Gastrocnemius medialis (tissue), 4 donors: ENCODE measurements at places on chromosomes 12 and 14. TPM values are rescaled to one million over a fixed set of nuclear protein-coding genes. Genes with fewer than 3 reads are reported as not detected.

DNA sequence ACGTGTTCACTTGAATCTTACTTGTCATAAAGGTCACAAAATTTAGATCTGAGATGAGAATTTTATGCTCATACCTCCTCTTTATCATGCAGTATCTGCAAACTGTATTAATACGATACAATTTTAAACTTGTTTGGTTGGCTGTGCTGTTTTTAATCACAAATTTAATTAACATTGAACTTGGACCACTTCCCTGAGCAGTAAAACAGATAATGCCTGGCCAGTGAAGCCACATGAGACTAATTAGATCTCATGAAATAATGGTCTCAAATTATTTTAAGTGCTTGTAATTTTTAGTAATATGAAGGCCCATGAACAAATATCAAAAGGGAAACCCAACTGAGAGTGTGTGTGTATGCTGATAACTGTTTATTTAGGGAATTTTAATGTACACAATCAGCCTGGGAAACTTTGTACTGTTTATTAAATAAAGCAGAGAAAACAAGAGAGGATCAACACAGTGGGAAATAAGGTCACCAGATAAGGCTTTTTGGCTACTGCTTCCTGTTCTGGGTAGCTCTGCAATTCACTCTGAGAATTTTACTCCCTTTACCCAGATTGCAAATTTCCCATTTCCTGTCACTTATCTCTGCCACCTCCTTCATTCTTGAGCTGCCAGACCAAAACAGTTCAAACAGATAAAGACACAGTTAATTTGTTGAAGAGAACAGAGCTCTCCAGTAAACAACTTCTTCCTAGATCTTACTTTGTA, 61.6 kb upstream of the GNPNAT1 start:
- DNase-seq, result no peak

GRCh38 chr12:67459578-67459977, 189.0 kb upstream of the DYRK2 start:
- DNase-seq, result no peak

- DNase-seq, result peak; percentile 52
Observed at GRCh38 chr14:55807053-55807880, 227.3 kb downstream of the KTN1 start.

DNA sequence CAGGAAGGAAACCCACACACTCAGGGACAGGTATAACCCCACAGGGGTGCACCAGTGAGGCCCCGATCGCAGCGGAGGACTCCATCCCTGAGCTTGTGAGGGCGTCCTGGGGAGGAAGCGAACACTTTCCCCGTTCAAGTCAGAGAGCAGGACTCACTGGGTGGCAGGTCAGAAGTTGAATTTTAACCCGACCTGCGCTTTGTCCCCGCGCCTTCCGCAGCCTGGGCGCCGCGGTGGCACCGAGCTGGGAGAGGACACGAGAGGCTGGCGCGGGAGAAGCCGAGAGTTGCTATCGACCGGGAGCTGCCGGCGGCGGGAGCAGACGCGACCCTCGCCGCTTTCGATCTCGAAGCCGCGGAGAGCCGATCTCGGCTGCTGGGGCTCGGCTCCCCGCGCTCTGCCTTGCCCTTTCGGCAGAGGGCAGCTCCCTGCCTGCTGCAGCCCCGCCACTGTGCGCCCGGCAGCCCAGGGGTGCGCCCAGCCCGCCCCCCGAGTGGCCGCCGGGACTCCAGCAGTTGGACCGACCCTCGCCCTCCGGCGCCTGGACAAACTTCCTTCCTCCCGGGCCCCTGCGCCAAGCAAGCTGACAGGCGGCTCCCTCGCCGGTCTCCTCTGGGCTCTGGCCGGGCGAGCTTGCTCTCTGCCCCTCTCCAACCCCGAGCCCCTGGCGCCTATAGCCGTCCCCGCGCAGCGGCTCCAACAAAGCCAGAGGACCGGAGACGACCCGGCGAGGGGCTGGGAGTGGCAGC, 918 bp downstream of the LIN7A start:
- no peak for DNase-seq

- no peak for DNase-seq
Observed at GRCh38 chr14:56738020-56738419, 72.3 kb downstream of the OTX2 start.

The TGM1 gene
- total RNA-seq, result 0.20 TPM
